ENCODE measurements at places on chromosomes 13 and 19.

DNA sequence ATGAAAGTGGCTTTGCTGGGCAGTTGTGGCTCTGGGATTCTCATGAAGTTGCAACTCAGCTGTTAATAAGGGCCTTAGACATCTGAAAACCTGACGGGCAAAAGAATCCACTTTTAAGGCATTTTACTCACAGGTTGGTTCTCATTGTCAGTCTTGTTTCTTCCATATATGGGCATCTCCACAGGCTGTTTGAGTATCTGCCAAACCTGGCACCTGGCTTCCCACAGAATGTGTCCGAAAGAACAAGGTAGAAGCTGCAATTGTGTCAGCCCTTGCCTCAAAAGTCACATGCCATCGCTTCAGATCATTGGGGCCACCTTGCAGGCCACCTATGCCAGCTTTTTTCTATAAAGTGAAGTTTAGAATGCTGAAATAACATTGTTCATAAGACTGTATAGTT lies 102.4 kb downstream of the KCTD12 start:
- no peak for DNase-seq

DNA sequence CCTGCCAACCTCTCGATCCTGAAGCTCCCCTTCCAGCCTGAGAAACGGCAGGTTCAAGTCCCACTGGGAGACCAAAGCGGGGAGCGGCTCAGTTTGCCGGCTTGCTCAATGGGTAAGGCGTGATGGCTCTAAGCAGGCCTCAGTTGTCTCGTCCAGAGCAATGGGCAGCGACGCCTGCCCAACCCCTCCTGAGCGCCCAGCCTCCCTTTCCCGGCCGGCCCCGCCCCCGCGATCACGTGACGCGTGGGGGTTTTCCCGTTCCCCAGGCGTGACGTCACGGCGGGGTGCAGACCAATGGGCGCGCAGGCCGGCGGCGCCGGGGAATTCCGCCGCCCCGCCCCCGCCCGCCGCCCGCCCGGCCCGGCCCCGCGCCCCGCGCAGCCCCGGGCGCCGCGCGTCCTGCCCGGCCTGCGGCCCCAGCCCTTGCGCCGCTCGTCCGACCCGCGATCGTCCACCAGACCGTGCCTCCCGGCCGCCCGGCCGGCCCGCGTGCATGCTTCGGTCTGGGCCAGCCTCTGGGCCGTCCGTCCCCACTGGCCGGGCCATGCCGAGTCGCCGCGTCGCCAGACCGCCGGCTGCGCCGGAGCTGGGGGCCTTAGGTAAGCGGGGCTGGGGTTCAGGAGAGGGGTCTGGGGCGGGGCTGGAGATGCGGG lies at the start of gene RELB:
Gene RELB (plus strand): TSS at position 378 of the 653 bp plus-strand sequence. CDS start 116 bp downstream, at position 494.
- DNase-seq, result peak; percentile 96

DNA sequence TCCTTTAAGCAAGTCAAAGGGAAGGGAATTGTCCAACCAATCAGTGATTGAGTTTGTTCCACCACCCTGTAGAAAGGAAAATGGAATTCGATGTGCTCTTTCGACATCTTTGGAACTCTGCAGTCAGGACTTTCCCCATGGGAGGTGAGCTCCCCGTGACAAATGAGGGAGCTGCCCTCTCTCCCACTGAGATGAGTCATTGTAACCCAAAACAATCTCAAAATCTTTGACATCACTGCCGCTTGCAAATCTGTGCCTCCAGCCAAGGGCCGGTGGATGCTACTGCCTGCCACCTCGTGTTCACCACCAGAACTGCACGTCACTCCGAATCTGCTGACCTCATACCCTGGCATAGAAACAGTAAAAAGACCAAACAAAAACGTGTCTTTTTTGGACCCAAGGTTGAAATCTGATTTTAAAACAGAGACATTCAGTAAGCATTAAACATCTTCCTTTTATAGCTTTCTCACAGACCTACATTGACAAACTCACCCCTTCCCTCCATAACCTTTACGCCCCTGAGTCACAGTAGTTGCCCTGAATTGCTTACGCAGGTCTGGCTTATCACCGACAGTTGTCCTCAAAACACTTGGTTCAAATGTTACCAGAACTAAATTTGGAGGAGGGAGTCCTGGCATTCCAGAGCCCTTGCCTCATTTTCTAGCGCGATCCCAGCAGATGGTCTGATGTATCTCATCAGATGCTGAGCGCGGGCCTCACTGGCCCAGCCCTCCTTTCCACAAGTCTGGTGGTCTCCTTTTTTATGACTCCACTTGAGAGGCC lies 105.2 kb downstream of the COL4A2 start:
- no peak for DNase-seq

DNA sequence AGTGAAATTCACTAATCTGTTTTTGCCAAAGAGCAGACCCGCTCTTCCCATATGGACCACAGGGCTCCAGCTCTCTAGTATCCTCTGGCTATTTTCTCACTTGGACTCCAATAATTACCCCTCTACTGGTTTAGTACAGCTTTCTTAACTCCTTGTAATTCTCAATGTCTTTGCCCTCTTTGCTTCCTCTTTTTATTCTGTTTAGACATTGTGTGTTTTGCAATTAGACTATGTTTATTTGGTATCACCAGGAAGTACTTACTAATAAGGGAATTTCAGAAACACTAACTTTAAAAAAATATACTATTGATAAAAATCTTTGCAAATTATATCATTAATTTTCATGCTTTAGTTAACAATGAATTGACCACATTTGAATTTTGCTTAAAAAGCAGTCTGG lies 111.6 kb upstream of the OBI1 start:
- DNase-seq, result no peak

DNA sequence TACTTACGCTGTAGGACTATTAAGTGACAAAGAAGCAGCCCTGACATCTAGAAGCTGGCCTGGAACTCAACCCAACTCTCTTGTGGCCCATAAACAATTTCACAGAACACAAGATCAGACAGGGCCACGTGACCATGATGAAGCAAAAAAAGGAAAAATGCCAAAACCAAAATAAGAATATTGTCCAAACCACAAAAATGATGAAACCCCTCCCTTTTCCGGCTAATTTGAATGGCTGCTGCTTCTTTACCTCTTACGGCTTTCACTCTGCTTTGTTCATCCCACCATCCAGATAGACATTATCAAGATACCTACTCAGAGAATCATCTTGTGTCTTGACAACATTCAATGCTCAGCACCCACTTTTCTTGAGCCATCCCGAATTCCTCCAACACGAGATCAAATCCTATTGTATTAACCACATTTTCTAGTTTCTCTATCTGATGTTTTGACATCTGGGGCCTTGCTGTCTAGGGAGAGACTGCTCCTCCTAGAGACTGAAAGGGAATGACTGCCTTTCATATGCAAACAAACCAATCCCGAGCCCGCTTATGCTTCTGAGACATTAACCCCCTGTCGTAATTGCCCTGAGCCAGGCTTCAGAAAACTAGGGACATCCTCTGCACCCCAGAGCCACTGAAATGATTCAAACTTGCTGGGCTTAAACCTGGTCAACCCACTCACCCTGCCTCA lies 186.3 kb downstream of the TDRD3 start:
- DNase-seq, result no peak

- no peak for DNase-seq
Observed at GRCh38 chr19:10587839-10588150, 683 bp upstream of the AP1M2 start.

DNA sequence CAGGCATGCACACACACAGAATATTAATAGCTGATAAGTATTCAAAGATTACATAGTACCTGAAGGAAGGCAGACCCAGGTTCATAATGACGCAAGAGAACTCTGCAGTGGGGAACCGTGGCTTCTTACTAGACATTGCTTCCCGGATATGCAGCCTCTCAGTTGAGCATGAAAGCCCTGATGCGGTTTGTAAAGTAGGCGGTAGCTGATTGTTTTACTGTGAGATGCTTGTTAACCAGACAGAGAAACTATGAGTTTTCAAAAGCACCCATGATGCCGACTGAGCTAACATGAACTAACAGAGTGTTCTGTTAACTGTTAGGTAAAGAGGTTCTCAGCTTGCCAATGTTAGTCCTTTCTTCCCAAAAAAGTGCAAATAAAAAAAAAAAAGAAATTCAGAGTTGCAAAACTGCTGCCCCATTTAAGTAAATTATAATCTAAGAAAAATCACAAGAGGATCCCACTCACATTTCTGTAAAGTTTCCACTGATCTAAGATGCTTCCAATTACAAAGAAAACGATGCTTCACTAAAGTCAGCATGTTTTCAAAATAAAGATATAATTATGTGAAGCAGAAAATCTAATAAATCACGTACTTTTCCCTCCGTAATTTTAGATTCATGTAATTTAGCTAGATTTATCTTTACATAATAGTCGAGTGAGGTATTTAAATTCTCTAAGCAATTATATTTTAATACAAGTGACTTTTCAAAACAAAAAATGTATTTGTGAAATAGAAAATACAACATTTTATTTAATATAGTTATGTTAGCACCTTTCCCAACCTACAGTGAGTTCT lies 2.2 kb downstream of the FLT1 start:
- DNase-seq, result no peak

- no peak for DNase-seq
Observed at GRCh38 chr13:110618167-110618566, 2.8 kb downstream of the NAXD start.

DNA sequence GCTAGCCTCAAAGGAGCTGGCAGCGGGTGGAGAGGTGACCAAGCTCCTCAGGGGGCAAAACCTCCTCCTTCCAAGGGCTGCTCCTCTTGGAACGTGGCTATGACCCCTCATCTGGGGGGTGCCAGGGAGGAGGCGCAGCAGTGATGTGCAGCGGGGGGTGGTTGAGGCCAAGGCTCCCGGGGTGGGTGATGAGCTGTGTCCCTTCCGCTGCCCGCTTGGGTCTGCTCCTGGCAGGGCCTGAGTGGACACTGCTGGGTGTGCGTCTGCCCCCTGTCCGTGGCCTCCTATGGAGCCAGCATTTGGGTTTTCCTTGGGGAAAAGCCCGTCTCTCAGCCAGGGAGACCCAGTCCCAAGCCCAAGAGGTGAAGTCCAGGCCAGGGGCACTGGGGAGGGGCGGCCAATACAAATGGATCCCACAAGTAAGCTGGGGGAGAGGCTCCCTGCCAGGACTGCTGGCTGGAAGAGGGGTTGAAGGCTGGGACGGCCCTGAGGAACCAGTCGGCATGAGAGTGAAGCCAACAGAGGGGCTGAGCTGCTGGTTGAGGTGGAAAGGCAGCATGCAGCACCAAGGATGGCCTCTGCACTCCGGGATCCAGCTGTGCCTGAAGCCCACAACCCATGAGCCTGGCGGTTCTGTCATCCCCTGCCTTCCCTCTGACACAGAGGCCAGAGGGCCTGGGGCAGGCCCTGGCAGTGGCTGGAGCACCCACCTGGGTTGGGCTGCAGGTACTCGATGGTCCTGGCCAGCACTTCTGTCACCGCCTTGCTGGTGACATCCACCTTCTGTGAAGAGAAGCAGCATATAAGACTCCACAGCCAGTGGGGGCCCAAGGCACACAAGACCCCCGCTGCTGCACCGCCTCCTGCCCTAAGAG lies 22.7 kb downstream of the MPND start:
- DNase-seq, result no peak

DNA sequence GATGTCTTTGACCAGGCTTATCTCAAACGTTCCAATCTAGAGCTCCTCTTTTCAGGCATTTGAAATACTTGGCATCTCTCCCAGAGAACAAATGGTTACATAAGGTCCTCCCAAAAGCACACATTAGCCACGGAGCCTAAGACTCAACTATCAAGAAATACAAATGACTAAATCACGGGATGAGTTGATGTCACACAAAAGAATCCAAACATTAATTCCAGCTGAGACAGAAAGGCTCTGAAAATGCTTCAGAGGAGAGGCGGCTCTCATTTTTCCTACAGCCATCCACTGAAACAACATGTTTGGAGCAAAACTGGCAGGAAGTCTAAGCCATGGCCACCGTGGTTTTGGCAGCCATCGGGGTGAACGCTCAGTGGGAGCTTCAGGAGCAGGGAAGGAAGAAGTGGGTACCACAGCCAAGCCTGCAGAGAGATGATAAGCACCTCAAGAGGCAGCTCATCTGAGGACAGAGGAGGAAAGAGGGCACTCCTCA lies 122.5 kb downstream of the STK24 start:
- no peak for DNase-seq

GRCh38 chr13:83996415-83996814 lies 114.1 kb upstream of the SLITRK1 start:
- no peak for DNase-seq

DNA sequence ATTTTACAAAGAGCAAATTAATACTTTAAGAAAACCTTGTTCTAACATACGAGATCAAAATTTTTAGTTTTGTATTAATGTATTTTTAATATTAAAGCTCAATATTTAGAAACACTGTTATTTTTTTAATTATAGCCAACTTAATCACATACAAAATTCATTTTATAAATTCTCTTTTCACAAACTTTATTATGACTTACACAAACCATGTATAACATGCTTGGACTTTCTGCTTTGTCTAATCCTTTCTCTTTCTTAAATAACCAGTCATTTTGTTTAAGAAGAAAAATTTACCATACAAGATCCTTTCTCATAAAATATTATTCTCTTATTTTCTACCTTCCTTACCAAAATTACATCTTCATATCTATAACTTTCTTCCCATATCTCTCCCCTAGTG lies 62.2 kb downstream of the CYSLTR2 start:
- DNase-seq, result no peak

DNA sequence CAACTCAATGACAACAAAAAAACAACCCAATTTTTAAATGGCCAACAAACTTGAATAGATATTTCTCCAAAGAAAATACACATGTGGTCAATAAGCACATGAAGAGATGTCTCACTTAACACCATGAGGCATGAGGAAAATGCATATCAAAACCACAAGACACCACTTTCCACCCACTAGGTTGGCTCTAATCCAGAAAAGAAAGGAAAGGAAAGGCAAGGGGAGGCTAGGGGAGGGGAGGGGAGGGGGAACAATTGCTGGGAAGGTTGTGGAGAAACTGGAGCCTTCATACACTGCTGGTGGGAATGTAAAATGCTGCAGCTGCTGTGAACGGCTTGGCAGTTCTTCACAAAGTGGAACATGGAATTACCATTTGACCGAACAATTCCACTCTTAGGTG lies 854.3 kb downstream of the UQCRFS1 start:
- no peak for DNase-seq

DNA sequence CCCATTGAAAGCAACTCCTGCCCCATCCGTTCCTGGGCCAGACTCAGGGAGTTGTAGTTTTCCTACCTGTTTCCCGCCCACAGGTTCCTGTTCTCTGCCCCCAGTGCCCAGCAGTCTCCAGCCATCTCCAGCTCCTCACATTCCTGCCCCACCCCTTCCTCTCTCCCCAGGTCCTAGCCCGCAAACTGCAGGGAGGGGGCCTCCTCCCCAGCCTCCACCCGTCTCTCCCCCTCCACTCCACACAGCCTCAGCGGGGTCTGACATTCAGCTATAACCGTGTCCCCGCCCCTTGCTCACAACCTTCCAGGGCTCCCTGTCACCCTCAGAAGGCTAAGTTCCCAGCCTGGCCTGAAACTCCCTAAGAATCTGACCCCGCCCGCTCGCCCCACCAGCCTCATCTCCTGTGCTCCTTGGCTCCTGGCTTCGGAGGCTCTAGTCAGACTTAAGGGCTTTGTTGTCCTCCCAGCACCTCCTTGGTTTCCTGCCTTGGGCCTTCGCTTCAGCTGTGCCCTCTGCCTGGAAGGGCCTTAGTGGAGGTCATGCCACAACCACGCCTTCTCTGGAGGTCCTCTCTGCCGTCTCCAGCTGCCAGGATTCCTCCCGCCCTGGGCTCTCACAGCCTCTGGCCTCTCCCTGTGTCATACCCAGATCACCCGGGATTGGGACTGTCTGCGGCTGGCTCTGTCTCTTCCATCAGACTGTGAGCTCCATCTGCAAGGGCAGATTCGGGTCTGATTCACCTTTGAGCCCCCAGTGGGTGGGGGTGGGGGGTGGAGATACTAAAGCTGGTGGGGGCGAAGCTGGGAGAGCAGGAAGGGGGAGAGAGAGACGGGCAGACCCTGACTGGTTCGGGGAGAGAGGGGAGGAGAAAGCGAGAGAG lies 5.1 kb upstream of the SPACA6 start:
- no peak for DNase-seq

Measured in central memory CD8-positive, alpha-beta T cell (primary cell).